GDM1 (cell line): ENCODE measurements at places on chromosomes 3 and 15.

GRCh38 chr3:41216993-41217392, 17.7 kb downstream of the CTNNB1 start:
- DNase-seq, result no peak

DNA sequence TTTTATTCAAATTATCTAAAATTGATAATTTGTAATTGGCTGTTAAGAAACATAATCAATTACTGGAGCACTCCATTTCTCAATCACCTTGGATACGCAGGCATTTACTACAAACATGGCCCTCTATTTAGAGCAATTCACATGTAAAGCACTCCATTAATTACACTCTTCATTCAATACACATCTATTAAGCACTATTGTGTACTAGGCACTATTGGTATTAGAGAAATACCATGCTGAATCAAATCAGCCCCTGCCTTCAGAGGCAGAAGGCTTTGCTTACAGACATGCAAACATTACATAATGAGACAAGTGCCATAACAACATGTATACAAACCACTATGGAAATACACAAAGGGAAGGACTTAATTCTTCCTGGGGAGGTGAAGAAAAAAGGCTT, 69.1 kb downstream of the PEAK1 start:
- no peak for DNase-seq

DNA sequence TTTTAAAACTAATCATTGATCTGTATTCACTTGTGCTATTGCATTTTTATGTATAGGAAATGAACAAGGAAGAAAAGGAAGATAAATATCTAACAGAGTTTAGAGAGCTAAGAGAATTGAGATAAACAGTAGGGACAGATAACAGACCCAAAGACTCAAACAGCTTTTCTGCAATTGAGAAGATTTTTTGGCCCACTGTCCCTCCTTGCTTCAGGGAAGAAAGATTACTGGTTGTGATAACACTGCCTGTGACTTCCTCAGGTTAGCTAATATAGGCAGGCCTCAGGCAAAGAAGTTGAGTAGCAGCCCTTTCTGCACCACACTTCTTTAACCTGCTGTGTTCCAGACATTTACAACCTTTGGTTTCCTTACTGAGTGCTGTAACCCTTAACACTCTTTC, 2.7 kb upstream of the COX17 start:
- no peak for DNase-seq

GRCh38 chr3:127671523-127672428, 976 bp upstream of the ABTB1 start:
- DNase-seq, result no peak

- no peak for DNase-seq
Observed at GRCh38 chr3:47176582-47176981, 12.7 kb upstream of the SETD2 start.

- DNase-seq, result peak; percentile 69
Observed at GRCh38 chr3:129121792-129122411, at the start of gene RAB43. TSS of gene RAB43 (minus strand) at chr3:129121804. CDS start at chr3:129121489, 315 bp downstream.

DNA sequence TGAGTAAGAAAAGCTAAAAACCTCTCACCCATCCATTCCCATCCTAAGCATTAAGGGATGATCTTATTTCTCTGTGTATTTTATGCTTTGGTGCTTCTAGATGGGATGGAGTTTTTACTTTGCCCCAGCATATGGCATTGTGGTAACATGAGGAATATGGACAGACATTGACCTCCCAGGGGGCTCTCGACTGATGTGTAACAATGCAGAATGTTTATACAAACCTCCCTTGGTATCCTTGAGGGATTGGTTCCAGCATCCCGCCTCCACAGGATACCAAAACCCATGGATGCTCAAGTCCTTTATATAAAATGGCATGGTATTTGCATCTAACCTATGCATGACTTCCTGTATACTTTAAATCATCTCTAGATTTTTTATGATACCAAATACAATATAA, 21.6 kb downstream of the PDIA5 start:
- no peak for DNase-seq

GRCh38 chr3:45088543-45089358, 57.4 kb downstream of the CDCP1 start:
- no peak for DNase-seq

DNA sequence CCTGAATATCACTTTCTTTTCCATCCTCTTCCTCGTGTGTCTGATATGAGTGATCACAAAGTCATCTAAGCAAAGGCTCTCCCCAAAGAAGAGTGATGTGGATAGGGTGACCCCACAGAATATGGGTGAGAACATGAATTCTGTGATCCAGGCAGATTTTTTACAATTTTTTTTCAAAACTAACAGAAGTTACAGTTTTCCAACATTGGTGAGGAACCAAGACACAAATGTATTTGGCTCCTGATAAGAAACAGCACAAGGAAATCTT, 27.0 kb downstream of the ANXA2 start:
- no peak for DNase-seq

GRCh38 chr15:37204692-37205091, 104.3 kb upstream of the MEIS2 start:
- no peak for DNase-seq

- no peak for DNase-seq
Observed at GRCh38 chr3:105598042-105598796, 231.5 kb downstream of the ALCAM start.

DNA sequence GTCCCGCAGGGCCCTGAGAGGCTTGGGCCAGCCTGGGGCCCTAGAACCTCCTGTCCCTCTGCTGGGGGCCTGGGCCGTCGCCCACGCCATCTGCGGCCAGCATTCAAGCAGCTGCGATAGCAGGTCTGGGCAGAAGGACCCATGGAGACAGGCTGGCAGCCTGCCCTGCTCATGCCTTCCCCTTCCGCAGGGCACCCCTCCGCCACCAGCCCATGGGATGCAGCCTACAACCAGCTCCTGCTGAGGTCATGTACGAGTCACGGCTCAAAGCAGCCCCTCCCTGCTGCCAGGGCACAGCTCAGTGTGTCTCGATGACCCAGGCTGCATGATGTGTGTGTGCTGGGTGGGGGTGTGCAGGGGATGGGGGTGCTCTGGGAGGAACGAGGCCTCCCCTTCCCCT, 27.8 kb downstream of the DUSP7 start:
- no peak for DNase-seq

- no peak for DNase-seq
Observed at GRCh38 chr15:74609938-74610301, 5.7 kb upstream of the CLK3 start.

DNA sequence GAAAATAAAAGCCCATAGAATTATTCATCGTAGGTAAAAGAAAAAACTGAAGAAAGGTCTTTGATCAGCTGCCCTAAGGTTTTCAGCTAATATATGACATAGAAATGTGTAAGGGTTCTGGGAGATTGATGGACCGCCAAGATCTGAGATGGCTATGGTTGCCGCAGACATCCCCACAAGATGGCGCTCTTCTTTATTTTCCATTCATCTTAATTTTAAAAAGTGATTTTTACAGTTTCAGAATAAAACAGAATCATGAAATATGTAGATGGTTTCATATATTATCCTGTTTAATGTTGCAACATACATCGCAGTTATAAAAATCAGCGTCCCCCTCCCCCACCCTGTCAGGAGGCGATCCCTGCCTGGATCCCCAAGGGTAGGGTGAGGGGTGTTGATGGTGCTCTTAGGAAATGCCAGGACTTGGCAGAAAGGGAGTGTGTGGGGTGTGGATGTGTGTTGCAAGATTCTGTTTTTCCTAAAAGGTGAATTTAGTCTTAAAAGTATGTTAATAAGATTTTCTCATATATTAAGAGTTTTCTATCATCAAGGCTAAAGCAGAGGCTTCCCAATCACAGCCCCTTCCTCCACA, 68.8 kb downstream of the ANXA2 start:
- DNase-seq, result no peak

- DNase-seq, result no peak
Observed at GRCh38 chr15:66784174-66784573, 82.1 kb downstream of the SMAD6 start.

- DNase-seq, result no peak
Observed at GRCh38 chr3:148954981-148955380, 36.4 kb upstream of the GYG1 start.

DNA sequence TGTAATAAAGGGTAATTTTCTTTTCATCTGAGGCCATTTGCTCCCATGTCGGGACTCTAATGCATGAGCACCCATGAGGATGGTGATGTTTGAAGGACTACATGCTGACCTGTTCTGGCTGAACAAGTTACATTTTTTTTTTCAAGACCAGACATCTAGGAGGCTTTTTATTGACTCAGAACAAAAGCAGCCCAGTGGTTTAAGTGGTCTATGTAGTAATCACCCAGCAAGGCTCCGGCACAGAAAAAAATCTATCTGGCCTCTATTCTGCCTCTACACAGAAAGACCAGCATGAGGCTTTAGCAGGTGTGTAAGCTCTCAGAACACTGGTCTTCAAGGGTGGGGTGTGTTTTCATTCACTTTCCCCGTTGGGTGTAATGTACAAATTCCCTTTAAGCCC, 95.1 kb upstream of the ZBED2 start:
- no peak for DNase-seq

GRCh38 chr3:71195492-71195891, 388.0 kb downstream of the FOXP1 start:
- DNase-seq, result no peak

GRCh38 chr3:107676469-107677309, 153.9 kb downstream of the BBX start:
- DNase-seq, result no peak

DNA sequence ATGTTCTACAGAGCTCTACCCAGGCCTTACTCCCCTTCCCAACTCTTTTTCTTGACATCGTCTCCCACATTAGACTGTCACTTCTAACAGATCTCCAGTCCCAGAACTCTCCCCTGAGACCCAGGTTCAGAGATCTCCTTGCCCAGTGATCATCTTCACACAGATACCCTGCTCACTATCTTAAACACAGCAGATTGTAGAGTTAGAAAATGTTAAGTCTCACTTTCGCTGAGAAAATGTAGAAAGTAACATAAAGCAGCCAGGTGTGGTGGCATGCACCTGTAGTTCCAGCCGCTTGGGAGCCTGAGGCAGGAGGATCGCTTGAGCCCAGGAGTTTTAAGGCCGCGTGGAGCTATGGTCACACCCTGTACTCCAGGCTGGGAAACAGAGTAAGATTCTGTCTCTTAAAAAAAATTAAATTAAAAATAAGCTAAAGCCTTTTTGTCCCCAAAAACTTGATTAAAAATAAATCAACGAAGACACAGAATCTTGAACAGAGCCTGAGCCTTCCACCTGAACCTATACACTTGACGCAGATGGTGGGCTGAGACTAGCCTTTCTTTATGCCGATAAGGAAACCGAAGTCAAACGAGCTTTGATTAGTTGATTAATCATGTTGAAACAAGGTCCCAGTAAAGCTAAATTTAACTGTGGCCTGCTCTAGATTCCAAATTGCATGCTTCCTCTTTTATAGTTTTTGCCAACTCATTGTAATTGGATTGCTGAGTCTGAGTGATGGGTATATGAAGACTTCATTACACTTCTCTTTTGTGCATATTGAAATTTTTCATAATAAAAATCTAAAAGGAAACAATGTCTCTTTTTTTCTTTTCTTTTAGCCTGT, 31.3 kb upstream of the BLM start:
- peak; percentile 19 for DNase-seq

- DNase-seq, result no peak
Observed at GRCh38 chr15:101313041-101313761, 18.2 kb upstream of the SNRPA1 start.

- DNase-seq, result no peak
Observed at GRCh38 chr15:36773698-36774097, 194.3 kb downstream of the CDIN1 start.

DNA sequence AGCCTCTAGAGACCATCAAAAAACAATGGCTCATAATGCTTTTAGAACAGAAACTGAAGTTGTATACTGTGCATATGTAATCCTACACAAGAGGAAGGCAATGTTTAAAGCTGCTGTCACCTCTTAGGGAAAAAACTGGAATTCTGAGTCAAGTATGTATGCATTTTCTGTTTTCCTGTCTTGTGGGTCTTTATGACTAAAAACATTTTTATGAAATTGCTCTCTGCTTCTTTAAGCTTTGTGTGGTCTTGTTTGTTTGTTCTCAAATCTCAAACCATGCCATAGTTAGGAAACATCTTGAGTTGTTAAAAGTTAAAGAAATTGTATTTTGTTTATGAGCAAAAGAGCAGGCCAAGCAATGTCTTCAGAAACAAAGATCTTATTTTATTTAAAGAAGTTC, 80.9 kb upstream of the SOX2 start:
- DNase-seq, result no peak

DNA sequence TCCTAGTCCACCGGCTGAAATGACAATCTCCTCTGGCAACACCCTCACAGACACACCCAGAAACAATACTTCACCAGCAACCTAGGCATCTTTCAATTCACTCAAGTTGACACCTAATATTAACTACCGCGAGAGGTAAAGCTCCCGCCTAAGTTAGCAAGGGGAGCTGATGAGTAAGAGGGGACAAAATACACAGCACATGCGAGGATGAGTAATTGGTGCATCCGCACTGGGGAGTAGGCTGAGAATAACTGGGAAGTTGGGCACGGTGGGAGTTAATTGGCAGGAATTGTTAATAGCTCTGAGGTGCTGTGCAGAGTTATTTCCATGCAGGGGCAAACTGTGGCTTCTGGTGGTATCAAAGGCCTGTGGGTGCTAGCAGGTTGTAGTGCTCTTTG, 14.5 kb upstream of the PLD1 start:
- no peak for DNase-seq

- DNase-seq, result no peak
Observed at GRCh38 chr15:69490356-69491037, 37.9 kb downstream of the RPLP1 start.

- no peak for DNase-seq
Observed at GRCh38 chr3:37715358-37715757, 146.3 kb upstream of the CTDSPL start.

DNA sequence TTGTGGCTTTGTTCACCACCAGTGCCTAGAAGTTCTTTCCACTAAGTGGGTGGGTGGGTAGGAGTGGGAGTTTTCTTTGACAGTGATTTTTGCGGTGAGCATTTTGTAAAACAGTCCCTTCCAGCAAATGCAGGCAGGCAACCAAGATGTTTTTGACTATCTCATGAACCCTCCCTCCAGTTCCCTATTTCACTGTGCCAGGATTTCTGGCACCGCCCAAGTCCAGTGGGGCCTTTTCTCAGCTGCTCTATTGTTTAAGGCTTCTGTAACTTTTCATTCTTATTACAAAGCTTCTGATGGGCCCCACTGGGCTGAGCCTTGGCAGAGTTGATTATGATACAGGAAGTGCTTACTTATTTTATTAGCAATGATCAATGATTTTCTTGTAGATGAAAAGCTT, 236.0 kb downstream of the EDEM1 start:
- no peak for DNase-seq

DNA sequence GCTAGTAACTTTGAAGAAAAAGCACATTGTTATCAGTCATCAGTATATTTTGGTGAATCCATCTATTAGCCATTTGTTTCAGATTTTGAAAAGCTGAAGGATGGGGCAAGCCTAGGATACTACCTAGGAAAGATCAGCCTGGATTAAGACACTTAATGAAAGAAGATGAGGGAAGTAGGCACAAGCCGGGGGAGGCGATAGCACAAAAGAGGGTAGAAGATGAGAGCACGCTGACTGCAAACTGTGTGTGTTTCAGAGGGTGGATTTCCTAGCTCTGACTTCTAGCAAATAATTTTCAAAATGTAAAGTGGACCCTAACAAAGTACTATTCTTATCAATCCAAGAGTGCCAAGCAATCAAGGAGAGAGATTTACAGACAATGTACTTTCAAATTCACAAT, 22.2 kb upstream of the SOX2 start:
- no peak for DNase-seq

- DNase-seq, result no peak
Observed at GRCh38 chr3:127141921-127142730, 50.8 kb upstream of the PRR23E start.

GRCh38 chr3:126135406-126136076, 44.8 kb downstream of the ALDH1L1 start:
- no peak for DNase-seq

- DNase-seq, result peak; percentile 53
Observed at GRCh38 chr3:130604806-130605205, 87.8 kb downstream of the COL6A6 start.

- DNase-seq, result no peak
Observed at GRCh38 chr3:17551333-17551732, 191.1 kb downstream of the TBC1D5 start.
